Activated effector memory CD4-positive, alpha-beta T cell treated with anti-CD3 and anti-CD28 coated beads, Interleukin-2, amount 50 U/mL, for 16 hours (primary cell): ENCODE measurements at places on chromosomes 12 and 14.

DNA sequence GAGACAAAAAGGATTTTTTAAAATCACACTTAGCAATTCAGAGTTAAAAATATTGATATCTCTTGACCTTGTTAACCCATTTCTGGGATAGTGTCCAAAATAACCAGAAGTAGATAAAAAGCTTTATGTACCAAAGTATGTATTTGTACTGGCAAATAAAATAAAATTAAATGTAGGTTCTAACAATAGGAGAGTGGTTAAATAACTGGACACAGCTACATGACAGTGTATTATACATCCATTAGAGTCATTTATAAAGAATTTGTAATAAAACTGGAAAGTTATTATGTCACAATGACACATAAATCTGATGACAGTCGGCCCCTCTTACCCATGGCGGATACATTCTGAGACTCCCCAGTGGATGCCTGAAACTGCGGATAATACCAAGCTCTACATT lies 34.0 kb downstream of the BMAL2 start:
- no peak for DNase-seq

DNA sequence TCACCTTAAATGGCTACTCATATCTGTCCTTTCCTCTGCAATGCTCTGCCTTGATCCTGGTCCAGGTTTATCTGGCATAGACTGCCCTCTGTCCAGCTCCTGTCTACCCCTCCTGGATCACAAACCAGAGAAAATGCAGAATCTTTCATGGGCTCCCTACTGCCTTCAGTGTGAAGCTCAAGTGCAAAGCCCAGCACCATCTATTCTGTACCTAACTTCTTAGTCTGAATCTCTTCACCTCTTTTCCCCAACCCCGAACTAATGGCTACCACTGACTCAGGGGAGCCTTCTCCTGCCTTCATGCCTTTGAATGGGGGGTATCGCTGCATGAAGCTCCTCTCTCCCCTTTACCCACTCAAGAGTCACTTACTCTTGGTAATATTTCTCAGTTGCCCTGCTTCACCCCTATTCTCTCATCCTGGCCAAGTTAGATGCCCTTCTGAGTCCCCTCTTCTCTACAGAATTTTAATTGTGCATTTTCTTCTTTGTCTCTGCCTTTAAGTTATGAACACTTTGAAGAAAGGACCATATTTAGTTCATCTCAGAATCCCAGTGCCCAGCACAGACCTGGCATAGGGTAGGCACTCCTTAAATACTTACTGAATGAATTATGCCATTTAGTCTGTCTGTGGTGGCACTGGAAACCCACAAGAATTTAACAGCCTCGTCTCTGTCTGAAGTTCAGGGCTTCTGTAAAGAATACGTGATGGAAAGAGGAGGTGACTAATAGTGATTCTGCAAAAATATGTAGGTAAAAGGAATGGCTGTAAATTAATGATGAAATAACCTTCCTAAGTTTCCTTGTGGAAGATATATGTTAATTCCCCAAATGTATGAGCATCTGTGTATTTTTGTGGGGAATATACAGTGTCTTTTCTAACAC lies 191.3 kb upstream of the AMIGO2 start:
- no peak for DNase-seq

GRCh38 chr14:33936391-33936790 lies 14.5 kb downstream of the EGLN3 start:
- DNase-seq: no peak

GRCh38 chr12:19574601-19575000 lies 135.3 kb downstream of the AEBP2 start:
- DNase-seq: no peak

GRCh38 chr14:105851716-105852377 lies 325.5 kb downstream of the TMEM121 start:
- DNase-seq: no peak

DNA sequence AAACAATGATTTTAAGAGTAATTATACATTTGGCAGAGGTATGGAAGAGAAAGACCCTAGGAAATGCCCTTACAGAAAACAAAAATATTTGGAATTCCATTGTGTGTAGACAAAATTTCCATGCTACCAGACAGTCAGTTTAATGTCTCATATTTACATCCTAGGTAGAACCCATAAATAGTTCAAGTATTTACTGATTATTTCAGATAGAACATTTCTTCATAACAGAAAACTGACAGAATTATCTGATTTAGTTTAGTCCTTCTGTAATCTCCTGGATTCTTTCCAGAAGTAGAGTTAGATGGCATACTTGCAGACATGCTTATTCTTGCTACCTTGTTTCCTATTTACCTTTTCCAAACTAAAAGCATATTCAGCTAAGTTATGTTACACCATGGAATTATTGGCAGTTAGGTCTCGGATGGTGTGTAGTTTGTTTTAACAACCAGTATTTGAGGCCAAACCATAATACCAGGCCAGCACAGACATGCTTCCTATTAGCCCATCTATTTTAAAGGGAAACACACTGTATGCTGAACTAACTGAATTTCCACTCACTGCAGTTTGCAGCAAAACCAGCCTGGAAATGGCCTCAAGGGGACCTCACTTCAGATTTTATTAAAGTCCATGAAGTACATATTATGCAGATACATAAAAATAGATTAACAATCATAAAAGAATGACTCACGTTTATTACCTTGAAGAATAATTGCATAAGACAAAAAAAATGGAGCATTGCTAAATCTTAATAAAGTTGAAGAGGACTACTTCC lies 126.6 kb upstream of the LRIG3 start:
- no peak for DNase-seq

DNA sequence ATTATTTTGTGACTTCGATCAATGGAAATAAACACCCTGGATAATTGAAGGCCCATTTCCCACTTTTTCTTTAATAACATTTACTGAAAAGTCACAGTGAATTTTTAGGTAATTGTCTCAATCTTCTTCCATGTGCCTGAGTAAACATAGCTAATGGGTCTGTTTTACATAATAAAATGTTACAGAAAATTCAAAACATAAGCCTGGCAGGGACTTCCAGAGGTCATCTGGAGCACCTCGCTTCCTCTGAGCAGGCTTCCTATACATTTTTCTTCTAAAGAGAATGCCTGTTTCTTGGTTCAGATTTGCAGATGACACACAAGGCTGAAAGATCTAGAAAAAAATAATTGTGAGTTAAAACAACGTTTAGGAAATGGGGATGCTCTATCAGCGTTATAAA lies 183.8 kb upstream of the PDE3A start:
- no peak for DNase-seq

GRCh38 chr14:40347675-40348074 lies 915.4 kb upstream of the FBXO33 start:
- DNase-seq: no peak

GRCh38 chr12:10364815-10365622 lies 24.8 kb downstream of the KLRK1 start:
- peak; percentile 79 for DNase-seq

GRCh38 chr12:99271071-99271470 lies 376.5 kb upstream of the GARIN6 start:
- no peak for DNase-seq

- DNase-seq: peak; percentile 78
Measured at GRCh38 chr12:111298582-111299436, 70.1 kb downstream of the PHETA1 start.

GRCh38 chr12:54578778-54579177 lies 9.7 kb downstream of the PPP1R1A start:
- no peak for DNase-seq

DNA sequence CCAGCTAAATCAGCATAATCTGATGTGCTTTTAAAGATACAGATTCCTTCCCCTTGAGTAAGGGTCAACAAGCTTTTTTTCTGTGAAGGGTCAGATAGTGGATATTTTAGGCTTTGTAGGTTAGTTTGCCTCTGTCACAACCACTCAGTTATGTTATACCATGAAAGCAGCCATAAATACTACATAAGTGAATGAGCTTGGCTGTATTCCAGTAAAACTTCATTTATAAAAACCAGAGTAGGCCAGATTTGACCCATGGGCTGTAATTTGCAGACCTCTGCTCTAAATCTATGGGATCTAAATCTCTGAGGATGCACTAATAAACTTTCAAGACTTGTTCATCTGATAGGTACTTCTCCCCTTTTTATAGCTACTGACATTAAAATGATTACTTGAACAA lies 47.7 kb downstream of the LEMD3 start:
- DNase-seq: no peak

- DNase-seq: no peak
Measured at GRCh38 chr12:8052679-8053078, 13.5 kb downstream of the C3AR1 start.

DNA sequence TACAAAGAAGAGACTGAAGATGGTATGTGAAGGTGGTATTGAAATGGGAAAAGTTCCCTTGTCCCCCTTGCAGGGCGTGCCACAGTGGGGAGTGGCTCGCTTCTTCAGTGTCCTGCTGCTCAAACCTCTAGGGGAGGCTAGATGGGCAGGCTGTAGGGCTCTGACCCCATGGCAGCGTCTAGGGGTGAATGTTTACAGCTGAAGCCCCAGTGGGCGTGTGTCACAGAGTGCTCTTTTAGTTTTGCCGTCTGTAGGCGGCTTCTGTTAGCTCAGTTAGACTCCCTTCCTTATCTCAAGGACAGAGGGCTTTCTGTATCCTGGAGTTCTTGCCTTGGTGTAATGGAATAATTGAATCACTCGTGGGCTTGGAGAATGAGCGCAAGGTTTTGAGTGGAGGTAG lies 266.2 kb downstream of the RAD51B start:
- no peak for DNase-seq

- DNase-seq: no peak
Measured at GRCh38 chr14:71231521-71232393, 324.5 kb downstream of the PCNX1 start.

- no peak for DNase-seq
Measured at GRCh38 chr12:80195074-80195726, 95.9 kb downstream of the OTOGL start.

DNA sequence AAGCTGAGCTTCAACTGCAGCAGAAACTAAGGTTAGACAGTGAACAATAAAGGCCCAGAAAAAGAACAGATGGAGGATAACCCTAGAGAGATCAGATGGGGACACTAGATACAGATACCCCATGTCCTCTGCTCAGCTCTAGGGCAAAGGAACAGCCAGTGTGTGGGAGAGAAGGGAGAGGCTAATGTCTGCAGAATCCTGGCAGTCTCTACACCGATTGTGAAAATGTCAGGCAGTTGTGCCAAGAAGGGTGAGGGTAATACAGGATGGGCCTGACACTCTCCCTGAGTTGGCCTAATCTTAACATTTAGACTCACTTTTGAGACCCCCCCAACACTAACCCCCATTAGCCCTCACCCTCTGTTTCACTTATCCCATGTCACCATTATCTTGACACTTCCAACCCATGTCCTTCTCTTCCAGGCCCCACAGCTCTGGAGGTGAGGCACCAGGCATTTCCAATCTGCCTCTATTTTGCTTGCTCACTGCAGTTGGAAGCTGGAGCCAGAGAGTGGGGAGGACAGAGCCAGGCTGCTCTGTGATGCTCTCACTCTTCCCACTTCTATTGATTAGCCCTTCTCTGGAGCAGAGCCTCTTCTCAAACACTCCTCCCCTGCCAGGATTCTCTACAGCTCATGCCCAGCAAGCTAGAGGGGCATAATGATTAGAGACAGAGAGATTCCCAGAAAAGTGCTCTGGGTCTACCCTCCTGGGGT lies 3.0 kb upstream of the BLOC1S1 start:
- no peak for DNase-seq

DNA sequence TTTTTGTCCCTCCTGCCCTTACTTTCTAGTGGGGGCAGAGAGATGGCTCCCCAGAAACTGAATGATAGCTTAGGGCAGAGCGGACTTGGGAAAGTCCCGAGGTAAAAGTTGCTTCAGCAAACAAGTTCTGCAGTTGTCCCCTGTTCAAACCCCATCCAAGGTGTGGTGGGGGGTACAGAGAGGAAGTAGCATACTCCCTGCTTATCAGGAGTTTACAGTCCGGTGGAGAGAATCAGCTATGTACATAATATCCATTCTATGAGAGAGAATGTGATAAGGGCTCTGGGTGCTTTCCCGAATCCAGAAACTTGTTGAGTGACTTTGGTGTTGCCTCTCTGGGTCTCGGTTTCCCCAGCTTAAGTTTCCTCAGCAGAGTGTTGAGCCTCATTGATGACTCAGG lies 40.4 kb upstream of the VRK1 start:
- DNase-seq: no peak

DNA sequence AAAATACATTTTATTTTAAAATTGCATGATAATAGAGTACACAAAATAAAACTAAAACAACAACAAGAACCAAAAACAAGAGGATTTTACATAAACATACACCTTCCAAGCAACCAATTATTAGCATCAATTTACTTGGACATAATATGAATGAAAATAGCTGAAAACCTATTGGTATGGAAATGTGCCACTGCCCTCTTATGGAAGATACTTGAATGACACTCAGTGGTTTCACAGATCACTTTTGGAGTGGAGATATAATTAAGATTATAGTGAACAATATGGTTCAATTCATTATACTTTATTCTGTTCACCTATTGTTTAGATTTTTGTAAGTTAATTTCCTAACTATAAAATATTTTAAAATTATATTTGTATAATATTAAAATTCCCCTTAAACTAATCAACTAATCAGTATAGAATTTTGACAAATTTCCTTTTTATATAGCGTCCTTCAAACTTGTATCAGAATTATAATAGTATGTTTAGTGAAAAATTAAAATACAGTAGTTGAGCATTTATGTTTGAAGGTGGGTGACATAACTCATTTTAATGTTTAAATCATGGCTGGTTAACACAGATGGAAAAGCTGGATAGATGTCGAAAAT lies 70.1 kb downstream of the SLC6A15 start:
- DNase-seq: no peak

- peak; percentile 71 for DNase-seq
Measured at GRCh38 chr14:99055816-99056215, 216.2 kb downstream of the BCL11B start.

DNA sequence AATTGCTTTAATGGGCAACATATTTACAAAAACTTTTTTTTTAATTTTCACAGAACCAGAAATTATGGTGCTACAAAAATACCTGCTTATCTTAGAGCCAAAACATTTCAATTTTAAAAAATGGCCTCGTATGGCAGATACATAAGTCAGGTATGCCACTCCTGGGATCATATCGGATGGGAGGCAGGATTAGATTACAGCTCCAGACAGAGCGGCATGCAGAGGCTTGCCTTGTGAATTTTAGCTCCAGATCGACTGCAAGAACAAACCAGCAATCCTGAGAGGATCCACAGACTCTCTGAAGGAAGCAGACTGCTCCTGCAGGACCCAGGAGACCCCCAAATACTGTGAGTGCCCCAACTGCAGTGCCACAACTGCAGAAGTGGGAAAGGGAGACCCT lies 169.3 kb upstream of the AMIGO2 start:
- no peak for DNase-seq

GRCh38 chr12:46777587-46777986 lies 48.2 kb downstream of the SLC38A4 start:
- DNase-seq: no peak
